ENCODE measurements at places on chromosomes 11 and 22.

GRCh38 chr11:103051981-103052380, 40.0 kb downstream of the DCUN1D5 start:
- no peak for DNase-seq

DNA sequence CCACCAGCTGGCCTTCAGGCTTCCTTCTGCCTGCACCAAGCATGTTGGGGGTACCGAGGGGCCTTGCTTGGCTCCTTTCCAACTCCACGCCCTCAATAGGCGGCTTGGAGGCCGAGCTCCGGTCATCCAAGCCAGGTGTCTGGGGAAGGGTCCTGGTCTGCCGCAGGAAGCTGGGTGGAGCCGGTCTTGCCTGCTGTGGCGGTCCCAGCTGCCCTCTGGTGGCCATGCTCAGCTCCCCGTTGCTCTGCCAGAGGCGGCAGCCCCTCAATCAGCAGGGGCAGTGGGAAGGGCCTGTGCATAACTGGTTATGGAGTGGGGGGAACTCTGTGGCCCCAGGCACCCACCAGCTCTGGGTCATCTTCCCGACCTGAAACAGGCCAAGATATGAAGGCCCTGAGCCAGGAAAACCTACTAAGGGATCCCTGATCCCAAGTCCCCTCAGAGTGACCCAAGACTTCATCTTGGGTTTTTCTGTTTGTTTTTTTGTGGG, 3.2 kb downstream of the ARVCF start:
- no peak for DNase-seq

DNA sequence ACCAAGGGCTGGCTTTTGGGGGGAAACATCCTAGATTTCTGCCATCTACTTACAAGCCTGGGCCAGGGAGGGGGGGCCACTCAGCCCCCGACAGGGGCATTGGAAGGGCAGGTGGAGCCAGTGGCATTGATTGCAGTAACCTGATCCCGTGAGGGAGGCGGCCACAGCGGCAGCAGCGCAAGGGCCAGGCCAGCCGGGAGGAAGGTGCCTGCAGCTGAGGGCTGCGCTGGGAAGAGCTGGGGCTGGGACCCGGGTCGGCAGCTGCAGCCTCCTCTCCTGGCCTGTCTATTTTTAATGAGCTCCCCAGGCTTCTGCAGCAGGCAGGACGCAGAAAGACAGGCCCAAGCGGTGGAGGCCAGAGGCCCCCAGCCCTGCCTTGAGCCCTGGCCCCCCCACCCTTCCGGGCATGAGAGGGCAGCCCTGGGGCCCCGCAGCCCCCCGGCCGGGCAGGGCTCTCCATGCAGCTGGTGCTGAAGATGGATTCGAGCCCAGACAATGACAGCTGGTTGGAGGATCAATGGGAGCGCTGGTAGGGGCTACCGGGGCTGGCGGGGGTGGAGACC, 10.6 kb downstream of the FREY1 start:
- no peak for DNase-seq

GRCh38 chr22:19477321-19478044, 1.5 kb downstream of the UFD1 start:
- no peak for DNase-seq

GRCh38 chr11:103537904-103538502, 428.8 kb downstream of the DYNC2H1 start:
- no peak for DNase-seq

GRCh38 chr22:30314915-30315314, 11.8 kb downstream of the TBC1D10A start:
- DNase-seq: no peak

- no peak for DNase-seq
These were observed 156.8 kb downstream of the C11orf91 start for GRCh38 chr11:33543823-33544222.

DNA sequence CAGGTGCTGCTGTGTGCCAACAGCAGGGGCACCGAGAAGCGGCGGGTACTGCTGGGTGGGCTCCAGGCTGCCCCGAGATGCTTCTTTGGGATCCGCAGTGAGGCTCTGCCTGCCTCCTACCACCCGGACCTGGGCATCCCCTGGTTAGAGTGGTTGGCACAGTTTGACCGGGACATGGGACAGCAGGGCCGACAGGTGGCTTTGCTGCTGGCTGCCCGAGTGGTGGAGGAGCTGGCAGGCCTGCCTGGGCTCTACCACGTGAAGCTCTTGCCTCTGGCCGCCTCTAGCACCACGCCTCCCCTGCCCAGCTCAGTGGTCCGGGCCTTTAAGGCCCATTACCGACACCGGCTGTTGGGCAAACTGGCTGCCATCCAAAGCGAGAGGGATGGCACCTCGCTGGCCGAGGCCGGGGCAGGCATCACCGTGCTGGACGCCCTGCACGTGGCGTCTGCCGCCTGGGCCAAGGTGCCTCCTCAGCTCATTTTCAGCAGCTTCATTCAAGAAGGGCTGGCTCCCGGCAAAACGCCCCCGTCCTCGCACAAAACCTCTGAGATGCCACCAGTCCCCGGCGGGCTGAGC, 1.9 kb downstream of the TIGD3 start:
- no peak for DNase-seq

- DNase-seq: no peak
These were observed 2.7 kb downstream of the BCL2L13 start for GRCh38 chr22:17641269-17641668.

GRCh38 chr11:126464796-126465195, 109.3 kb downstream of the ST3GAL4 start:
- no peak for DNase-seq

DNA sequence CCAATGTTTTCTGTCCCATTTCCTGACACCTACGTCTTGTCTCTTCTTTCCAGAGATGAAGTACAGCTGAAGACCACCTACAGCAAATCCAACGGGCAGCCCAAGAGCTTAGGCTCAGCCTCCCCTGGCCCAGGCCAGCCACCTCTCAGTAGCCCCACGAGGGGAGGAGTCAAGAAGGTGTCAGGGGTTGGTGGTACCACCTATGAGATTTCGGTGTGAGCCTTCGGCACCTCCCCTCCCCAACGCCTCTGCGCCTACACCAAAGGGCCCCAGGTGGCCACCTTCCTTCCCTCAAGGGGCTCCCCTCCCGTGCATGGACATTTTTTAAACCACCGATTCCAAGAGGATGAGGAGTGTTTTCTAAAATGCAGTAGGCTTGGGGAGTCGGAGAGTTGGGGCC, 12.2 kb downstream of the MED19 start:
- no peak for DNase-seq

GRCh38 chr22:29317827-29318454, 2.4 kb upstream of the RASL10A start:
- no peak for DNase-seq

DNA sequence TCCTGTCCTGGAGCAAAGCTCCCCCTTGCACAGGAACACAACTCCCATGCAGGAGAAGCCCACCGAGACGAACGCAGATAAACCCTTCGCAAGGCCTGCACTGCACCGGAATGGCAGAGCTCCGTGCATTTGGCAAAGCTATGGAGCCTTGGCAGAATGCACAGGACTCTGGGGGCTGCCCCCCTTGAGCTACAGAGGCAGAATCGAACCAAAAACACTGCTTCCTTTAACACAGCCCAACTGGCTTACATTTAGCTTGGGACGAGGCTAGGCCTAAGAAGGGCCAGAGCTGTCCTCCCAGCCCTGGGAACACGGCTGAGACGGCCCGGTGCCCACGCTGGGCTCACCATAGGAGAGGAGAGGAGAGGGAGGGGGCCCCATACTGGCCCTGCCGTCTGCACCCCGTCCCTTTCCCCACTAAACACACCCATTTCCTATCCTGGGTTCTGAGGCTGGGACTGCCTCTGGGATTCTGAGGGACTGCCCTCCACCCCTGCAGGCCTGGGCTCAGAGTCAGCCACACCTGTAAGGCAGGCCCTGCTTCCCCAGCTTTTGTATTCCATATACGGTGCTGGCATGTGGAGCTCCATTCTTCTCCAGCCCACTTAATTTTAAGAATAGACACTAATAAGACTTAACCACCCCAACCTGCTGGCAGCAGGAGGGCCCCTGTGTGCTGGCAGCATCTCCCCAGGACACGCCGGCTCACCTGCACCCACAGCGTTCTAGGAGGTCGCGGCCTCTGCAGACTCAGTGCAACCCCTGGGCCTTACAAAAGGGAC, 32.9 kb downstream of the PPM1F start:
- no peak for DNase-seq

- DNase-seq: no peak
These were observed 52.5 kb upstream of the PRDM11 start for GRCh38 chr11:45093761-45094455.

DNA sequence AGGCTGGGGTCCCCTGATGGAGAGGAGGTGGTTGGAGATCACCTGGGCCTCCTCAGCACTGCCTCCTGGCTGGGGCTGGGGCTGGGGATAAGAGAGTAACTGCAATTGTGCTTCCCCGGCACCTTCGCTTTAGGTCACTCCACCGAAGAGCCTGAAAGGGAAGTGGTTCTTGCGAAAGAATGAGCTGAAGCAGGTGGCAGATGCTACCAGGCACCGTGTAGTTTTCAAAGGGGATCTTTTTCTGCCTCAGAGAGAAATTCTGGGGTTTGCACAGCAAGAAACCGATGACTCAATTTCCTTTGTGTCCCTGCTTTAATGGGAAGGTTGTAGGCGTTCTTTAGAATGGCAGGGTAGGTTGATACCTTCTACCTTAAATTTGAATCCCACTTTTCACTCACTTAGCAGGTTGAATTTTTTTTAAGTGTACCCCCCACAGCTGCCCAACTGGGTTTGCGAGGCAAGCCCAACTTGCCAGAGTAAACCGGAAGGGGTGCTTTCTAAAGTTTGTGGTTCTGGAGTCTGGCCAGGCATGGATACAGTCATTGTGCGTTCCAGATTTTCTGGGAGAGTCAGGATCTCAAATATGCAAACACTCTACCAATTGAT, 5.3 kb downstream of the CD44 start:
- DNase-seq: no peak

DNA sequence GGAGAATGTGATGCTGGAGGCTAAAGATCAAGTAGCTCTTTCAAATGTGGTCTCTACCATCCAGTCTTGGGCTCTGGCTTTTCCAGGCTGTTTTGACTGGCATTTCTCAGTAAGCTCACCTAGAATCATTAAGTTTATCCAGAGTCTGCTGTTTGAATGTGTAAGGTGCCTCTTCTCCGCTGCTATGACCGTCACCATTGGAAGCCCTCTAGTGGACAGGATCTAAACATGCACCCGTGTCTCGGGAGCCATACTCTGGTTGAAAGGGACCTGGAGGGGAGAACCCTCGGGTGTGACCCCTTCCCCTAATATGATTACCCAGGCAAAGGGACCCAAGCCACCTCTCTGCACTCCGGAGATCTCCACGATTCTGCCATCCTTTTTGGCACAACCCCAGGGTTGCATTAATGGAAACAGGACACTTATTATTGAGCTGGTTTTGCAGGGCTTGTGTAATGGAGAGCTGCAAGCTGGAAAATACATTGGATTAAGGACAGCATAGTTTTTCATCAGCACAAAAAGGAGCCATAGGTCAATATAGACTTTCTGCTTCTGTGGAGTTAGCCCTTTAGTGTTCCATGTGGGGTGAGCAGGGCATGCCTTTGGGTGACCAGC, 191.0 kb upstream of the LARGE1 start:
- no peak for DNase-seq

DNA sequence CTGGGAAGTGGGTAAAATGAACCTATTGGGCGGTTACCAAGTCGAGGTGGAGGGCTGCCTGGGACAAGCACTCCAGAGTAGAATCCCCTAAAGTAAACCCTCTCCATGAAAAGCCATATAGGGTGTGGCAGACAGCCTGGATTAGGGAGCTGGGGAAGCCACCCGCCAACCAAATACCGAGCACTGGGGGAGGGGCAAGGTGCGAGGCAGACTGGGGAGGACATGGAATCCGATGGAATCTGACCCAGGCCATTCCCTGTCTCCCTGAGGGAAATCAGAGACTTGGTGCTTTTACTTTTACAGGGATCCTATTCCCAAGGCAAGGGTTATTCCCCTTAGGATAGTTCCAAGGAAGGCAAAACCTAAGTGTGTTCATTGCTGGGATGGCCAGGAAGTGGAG, 130.9 kb upstream of the HSD17B12 start:
- DNase-seq: no peak

- DNase-seq: no peak
These were observed 10.6 kb upstream of the AIFM3 start for GRCh38 chr22:20956258-20957101.

DNA sequence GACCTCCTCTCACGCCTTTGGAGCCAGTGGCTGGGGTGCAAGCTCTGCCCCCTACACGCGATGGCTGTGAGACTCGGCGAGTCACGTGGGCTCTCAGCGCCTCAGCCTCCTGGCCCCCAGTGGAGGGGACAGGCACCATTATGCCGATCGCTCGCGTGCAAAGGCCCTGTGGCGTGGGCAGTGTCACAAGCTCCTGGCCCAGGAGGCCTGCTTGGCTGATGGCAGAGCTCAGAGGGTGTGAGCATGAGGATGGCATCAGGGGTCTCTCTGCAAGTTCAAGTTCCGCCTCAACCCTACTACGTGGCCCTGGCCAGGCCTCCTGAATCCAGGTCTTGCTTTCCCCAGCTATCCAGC, 90.8 kb upstream of the KCNQ1OT1 start:
- no peak for DNase-seq

DNA sequence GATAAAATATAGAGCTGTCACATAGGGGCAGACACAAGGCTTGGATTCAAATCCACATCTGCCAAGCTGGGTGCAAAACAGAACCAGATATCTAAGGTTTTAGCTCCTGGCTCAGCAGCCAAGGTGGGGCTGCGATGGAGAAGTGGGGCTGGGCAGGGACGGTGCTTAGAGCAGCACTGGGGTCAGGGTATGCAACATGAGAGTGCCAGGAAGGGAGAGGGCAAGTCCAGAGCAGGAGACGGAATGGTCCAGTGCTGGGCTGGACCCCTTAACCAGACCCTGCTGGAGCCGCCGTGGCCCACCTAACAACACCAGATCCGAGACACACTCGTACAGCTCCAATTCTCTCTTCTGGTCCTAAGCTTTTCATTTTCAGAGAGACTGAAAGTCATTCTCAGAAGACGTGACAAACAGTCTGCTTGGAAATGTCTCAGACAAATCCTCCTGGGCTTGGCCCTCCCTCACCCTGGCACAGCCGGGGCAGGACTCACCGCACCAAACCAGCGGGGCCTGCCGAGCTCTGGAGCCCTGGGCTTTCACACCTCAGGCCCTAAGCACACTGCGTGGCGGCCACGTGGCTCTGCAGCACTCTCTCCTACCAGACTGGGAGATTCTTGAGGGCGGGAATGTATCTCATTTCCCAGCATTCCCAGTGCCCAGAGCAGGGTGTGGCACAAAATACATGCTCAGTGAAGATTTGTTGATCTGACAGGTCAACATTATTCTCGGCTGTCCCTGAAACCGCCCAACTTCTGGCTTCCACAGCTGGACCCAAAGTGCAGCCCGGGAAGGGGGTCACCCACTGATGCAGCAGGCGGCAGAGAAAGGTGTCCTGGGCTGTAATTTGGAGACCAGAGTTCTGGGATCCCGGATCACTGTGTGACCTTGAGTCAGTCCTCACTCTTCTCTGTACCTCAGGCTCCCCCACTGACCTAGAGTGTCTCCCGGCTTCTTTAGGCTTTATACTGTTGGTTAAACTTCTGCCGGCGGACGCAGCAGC, 11.6 kb downstream of the LRRC32 start:
- no peak for DNase-seq

DNA sequence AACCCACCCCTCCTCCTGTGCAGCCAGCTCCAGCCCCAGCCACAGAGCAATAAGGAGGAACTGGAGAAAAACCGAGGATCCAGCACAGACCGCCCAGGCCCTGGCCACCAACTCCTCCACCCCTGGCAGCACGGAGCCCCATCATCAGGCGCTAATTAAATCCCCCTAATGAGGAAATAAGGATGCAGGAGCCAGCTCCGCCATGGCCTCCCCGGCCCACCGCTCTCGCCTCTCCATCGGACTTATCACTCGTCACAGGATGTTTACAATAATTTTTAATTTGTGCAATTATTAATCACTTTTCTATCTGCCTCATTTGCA, 42.6 kb downstream of the BUD13 start:
- no peak for DNase-seq

- no peak for DNase-seq
These were observed 569.3 kb downstream of the MIAT start for GRCh38 chr22:27226666-27227065.

- DNase-seq: no peak
These were observed 344.0 kb upstream of the FAT3 start for GRCh38 chr11:91880660-91881059.

Data from stimulated activated CD4-positive, alpha-beta T cell treated with anti-CD3 and anti-CD28 coated beads, Interleukin-1b, Interleukin-23, amount 100 ng/mL, for 1 hour (primary cell).